SJCRH30 (cell line): ENCODE measurements at places on chromosomes 2 and 18. TPM values are rescaled to one million over a fixed set of nuclear protein-coding genes. Genes with fewer than 3 reads are reported as not detected.

VWA3B gene
- not detected in 2 replicates for total RNA-seq

PAX8 gene
- 0.99 and 1.3 TPM in 2 replicates for total RNA-seq

THSD7B gene
- total RNA-seq, result 0.18 and 0.25 TPM in 2 replicates

ACMSD gene
- not detected in 2 replicates for total RNA-seq

SIX2 gene
- total RNA-seq, result 48.3 and 51.9 TPM in 2 replicates

- DNase-seq, result no peak
Measured at GRCh38 chr2:150375333-150375732, 112.1 kb downstream of the RND3 start.

DNA sequence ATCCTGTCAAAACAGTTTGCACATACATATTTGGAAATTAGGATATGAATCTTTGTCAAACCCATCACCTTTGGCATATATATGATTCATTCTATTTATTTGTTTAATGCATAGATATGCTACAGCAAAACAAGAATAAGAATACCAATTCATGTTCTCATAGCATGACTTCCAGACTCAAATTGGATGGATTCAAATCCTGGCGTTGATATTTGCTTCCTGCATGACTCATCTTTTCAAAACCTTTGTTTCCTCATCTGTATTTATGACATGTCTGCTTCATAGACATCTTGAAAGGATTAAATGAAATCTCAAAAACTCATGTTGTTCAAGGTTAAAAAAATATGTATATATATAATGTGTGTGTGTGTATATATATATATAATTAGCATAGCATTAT lies 261.3 kb downstream of the MBD5 start:
- no peak for DNase-seq

DNA sequence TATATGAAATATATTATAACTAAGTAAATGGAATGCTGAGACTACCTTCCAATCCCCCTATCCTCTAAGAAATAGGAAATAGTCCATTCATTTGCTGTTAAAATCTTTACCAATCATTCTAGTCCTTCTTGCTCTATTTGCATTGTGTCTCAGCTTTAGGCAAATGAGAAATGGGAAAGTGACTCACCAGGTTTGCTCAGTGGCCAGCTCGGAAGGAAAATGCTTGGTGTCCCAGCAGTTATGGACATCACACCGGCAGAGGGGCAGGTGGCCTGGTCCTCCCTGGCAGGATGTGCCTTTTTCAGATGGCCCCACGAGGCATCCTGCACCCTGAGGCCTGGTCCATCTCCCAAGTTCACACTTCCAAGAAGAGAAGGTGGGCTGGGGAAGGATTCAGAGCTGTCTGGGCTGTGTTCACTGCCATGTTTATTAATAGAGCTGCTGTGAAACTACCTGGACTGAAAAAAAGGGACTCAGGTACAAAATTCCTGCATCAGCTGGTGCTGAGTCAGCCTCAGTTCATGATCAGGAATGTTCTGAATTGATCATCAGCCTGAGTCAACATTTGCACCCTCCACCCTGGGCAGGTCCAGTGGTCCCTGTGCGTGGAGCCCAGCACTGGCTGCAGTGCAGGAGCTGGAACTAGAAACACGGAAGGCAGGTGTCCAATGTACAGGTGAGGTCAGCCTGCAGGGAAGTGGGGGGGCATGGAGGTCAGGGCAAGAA lies 60.1 kb upstream of the ARL4C start:
- DNase-seq, result no peak

DNA sequence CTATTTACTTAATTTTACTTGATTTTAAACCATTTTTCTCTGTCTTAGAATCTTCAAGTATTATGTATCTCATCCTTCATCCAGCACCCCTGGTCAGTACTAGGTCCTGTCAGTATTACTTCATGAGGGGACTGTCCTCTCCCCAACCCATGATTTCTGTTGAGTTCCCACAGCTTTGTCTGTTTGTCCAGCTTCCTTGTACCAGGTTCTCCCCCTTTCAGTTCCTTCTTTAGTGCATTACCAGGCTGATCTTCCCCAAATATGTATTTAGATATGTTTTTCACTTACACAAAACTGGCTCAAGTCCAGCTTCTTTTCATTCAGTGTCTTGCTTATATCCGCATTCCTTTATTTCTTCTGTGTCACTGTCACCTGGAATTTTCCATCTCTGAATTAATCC lies 13.8 kb upstream of the TTC27 start:
- no peak for DNase-seq

- no peak for DNase-seq
Measured at GRCh38 chr2:133667085-133667484, 98.8 kb upstream of the NCKAP5 start.

- no peak for DNase-seq
Measured at GRCh38 chr2:203730076-203730729, 23.8 kb downstream of the CD28 start.
